Thymus (tissue), 14 donors: ENCODE measurements at places on chromosomes 7 and 10.

GRCh38 chr7:136400877-136401276 is 423.7 kb upstream of the MTPN start:
- no peaks in the 10 kb centered on the region for H3K36me3 ChIP-seq
- no peak overlapping the region for H3K4me3 ChIP-seq
- no peak for DNase-seq
- no peaks in the 10 kb centered on the region for H3K27me3 ChIP-seq
- H3K4me1 ChIP-seq = no peaks in the 10 kb centered on the region

DNA sequence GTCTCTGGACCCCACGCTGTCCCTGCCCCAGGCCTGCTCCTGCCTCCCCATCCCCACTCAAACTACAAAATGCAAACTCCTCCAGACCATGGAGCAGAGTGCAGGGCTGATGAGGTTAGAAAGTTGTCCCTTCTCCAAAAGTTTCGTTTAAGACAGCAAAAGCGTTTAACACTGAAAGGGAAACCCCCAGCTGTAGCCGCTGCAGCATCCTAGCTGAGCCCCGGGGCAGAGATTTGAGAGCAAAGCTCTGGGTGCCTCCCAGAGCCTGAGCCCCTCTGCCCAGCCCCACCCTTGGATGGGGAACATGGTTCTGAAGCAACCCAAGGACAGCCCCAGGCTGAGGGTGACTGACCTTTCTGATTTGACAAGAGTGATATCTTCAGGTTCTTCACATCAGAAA is 52.8 kb upstream of the ENO4 start:
- peaks cover 13% of the 10 kb centered on the region for H3K27me3 ChIP-seq
- no peaks in the 10 kb centered on the region for H3K4me1 ChIP-seq
- no peak overlapping the region for H3K27ac ChIP-seq
- DNase-seq = no peak

GRCh38 chr7:139651308-139651707 is 126.5 kb downstream of the HIPK2 start:
- H3K4me3 ChIP-seq = no peak overlapping the region
- no peaks in the 10 kb centered on the region for H3K27me3 ChIP-seq
- no peak for DNase-seq
- no peak overlapping the region for H3K27ac ChIP-seq

GRCh38 chr7:92460109-92460508 is 12.8 kb downstream of the GATAD1 start:
- peaks cover 12% of the 10 kb centered on the region for H3K36me3 ChIP-seq
- H3K27me3 ChIP-seq = no peaks in the 10 kb centered on the region
- no peak overlapping the region for H3K4me3 ChIP-seq
- H3K4me1 ChIP-seq = no peaks in the 10 kb centered on the region
- H3K27ac ChIP-seq = no peak overlapping the region
- DNase-seq = no peak

DNA sequence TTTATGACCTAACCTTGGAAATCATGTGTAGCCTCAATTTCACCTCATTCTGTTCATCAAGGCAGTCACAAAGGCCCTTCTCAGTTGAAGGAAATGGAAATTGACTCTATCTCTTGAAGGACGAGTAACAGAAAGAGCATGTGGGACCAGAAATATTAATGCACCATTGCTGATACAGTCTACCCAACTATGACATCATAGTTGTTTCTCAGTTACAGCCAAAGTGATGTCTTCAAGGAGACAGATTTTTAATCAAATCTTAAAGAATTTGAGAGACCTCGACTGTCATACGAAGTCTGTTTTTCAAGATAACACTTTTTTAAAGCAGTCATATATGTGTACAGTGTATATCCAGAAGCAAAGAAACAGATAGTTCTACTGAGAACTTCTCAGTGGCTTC is 335.7 kb upstream of the PHF14 start:
- no peaks in the 10 kb centered on the region for H3K4me1 ChIP-seq
- no peaks in the 10 kb centered on the region for H3K27me3 ChIP-seq
- DNase-seq = no peak
- H3K27ac ChIP-seq = no peak overlapping the region
- no peak overlapping the region for H3K4me3 ChIP-seq

GRCh38 chr7:106419455-106420182 is 134.8 kb upstream of the NAMPT start:
- no peak for DNase-seq
- no peaks in the 10 kb centered on the region for H3K27me3 ChIP-seq
- H3K4me3 ChIP-seq = no peak overlapping the region

DNA sequence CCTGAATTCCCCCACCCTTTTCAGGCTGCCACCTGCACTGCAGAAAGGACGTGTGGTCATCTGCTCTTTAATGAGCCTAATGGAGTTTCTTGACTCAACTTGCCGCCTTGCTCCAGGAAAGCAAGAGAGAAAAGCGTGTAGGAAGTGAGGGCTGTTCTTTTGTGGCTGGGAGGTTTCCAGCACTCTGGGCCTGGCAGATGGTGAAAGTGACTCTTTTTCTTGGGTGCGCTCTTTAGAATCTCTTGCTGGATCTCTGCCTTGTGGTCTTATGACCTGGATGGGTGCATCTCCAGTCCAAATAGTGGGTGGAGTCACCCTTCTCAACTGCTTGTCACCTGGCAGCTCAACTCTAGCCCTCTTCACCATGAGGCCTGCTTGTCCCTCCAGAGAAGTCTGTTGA is 244.0 kb downstream of the SORCS1 start:
- H3K36me3 ChIP-seq = no peaks in the 10 kb centered on the region
- no peaks in the 10 kb centered on the region for H3K4me1 ChIP-seq
- no peaks in the 10 kb centered on the region for H3K27me3 ChIP-seq
- no peak overlapping the region for H3K4me3 ChIP-seq

- H3K4me3 ChIP-seq = no peak overlapping the region
- H3K4me1 ChIP-seq = peaks cover 4% of the 10 kb centered on the region
- DNase-seq = no peak
- no peaks in the 10 kb centered on the region for H3K36me3 ChIP-seq
Observed at GRCh38 chr10:130491011-130491692, 355.0 kb downstream of the GLRX3 start.

DNA sequence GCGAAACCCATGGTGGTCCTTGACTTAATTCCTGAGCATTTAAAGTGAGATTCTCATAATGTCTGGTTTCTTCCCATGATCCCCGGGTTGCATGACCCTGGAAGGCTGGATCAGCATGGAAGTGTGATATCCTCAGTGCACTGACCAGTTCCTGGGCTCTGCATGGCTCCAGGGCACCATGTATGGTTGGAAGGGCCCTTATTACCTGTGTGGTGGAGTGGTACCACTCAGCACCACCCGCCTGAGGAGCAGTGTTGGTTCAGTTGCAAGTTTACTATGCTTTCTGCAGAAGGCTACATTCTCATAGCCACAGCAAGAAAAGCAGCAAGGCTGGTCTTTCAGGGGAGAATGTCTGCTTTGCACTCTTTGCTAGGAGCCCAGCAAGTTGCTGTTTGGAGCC is 325.7 kb upstream of the MKI67 start:
- no peaks in the 10 kb centered on the region for H3K4me1 ChIP-seq
- H3K4me3 ChIP-seq = no peak overlapping the region
- DNase-seq = no peak
- H3K36me3 ChIP-seq = no peaks in the 10 kb centered on the region
- H3K27me3 ChIP-seq = no peaks in the 10 kb centered on the region

- DNase-seq = no peak
- H3K4me1 ChIP-seq = no peaks in the 10 kb centered on the region
- no peak overlapping the region for H3K27ac ChIP-seq
- no peaks in the 10 kb centered on the region for H3K27me3 ChIP-seq
- H3K36me3 ChIP-seq = no peaks in the 10 kb centered on the region
- no peak overlapping the region for H3K4me3 ChIP-seq
Observed at GRCh38 chr7:95859429-95859828, 87.1 kb downstream of the DYNC1I1 start.

DNA sequence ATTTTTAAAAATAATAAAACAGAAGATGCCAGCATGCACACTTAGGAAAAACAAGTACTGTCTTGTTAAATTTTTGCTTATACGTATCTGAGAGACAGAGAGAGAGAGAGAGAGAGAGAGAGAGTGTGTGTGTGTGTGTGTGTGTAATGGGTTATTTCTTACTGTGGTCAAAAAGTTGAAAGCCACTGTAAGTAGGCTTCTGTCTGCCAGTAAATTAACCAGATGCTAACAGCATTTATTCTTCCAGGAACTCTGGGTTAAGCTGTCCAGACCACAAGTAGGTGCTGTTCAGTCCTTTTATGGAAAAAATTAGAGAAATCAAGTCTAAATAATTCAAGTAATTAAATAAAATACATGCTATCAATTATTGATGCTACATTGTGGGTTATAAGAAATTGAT is 39.7 kb downstream of the RNF32 start:
- no peak overlapping the region for H3K27ac ChIP-seq
- H3K36me3 ChIP-seq = peaks cover 13% of the 10 kb centered on the region
- no peak overlapping the region for H3K4me3 ChIP-seq
- no peaks in the 10 kb centered on the region for H3K27me3 ChIP-seq
- DNase-seq = no peak

- H3K36me3 ChIP-seq = peaks cover 58% of the 10 kb centered on the region
- H3K4me1 ChIP-seq = no peaks in the 10 kb centered on the region
- H3K4me3 ChIP-seq = no peak overlapping the region
- H3K27ac ChIP-seq = no peak overlapping the region
- DNase-seq = no peak
- H3K27me3 ChIP-seq = no peaks in the 10 kb centered on the region
Observed at GRCh38 chr7:2922348-2922691, 78.2 kb upstream of the GNA12 start.

DNA sequence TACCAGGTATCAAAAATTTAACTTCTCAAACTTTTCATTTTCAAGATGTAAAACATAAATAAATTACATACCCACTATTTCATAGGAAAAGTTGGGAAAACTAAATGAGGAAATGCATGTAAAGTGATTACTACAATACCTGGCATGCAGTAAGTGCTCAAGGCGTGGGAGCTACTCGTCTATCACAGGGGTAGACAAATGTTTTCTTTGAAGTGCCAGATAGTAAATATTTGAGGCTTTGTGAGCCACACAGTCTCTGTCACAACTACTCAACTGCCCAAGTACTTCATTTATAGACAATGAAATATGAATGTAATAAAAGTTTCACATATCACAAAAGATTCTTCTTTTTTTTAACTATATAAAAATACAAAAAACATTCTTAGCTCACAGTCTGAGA is 96.4 kb upstream of the PCGF5 start:
- peaks cover 2% of the 10 kb centered on the region for H3K4me1 ChIP-seq
- no peaks in the 10 kb centered on the region for H3K36me3 ChIP-seq
- no peak for DNase-seq
- no peak overlapping the region for H3K4me3 ChIP-seq

GRCh38 chr10:100122780-100123179 is 41.1 kb upstream of the CPN1 start:
- H3K4me1 ChIP-seq = peaks cover 4% of the 10 kb centered on the region
- no peaks in the 10 kb centered on the region for H3K27me3 ChIP-seq
- no peak overlapping the region for H3K27ac ChIP-seq
- H3K4me3 ChIP-seq = no peak overlapping the region
- no peaks in the 10 kb centered on the region for H3K36me3 ChIP-seq

- H3K36me3 ChIP-seq = no peaks in the 10 kb centered on the region
- H3K4me3 ChIP-seq = no peak overlapping the region
- no peaks in the 10 kb centered on the region for H3K4me1 ChIP-seq
- H3K27ac ChIP-seq = no peak overlapping the region
Observed at GRCh38 chr7:23938937-23939552, 229.0 kb downstream of the STK31 start.

DNA sequence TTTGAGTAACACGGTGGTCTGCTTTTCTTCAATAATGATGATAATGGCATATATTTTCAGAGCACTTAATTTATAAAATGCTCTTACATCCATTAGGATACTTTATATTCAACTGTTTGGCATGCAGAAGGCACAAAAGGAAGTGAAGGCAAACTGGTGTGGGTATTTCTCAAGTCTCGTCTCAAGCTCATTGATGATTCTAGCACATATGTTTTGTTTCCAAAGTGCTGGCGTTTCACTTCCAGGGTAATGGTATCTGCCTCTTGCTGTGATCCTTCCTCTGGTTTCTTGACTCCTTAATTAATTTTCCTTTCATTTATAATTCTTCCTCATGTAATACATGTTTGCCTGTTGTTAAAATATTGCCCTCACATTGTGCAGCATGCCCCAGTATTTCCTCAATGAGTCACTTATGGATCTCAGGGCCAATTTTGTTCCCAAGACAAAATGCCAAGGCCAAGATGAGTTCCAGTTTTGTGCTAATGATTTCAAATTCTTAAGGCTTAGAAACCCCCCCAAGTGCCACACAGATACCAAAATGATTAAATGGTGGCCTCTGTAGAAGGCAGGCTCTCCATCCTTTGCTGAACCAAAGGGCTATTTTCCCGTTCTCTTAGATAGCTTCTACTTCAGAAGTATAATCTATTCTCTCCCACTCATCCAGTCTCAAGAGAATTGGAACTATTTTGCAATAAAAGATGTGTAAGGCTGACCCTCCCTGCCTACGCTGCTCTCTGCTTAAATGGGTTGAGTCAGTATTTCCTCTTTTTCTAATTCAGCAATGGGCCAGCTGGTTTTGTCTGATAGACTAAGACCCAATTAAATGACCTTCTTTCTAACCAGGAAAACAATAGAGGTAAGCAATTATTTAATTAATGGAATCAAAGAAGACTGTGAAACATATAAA is 171.2 kb downstream of the ZNF365 start:
- H3K27ac ChIP-seq = no peak overlapping the region
- no peaks in the 10 kb centered on the region for H3K36me3 ChIP-seq
- DNase-seq = no peak

GRCh38 chr10:106925191-106925590 is 239.3 kb downstream of the SORCS1 start:
- no peak for DNase-seq
- no peak overlapping the region for H3K27ac ChIP-seq
- H3K4me3 ChIP-seq = no peak overlapping the region

DNA sequence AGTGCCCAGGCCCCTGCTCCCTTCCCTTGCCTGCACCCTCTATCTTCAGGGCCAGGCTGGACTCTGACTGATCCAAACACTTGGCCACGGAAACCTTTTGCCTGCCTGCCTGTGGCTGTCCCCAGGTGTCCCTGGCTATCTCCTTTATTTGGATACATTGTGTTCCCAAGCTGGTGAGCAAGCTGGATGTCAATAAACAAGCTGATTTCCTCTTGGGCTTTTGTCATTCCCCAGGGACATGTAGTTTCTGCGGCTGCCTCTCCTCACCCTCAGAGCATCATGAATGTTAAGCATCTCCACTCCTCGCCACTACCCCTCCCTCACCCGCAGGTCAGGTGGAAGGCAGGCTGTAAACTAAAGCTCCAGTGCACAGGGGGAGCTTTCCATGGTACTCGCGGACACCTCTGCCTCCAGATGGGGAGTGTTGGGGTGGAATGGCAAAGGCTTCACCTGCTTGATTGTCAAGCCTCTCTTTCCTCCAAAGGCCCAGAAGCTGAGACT is 6.9 kb downstream of the GHRHR start:
- H3K4me1 ChIP-seq = no peaks in the 10 kb centered on the region
- H3K27ac ChIP-seq = no peak overlapping the region
- no peak for DNase-seq
- H3K27me3 ChIP-seq = no peaks in the 10 kb centered on the region
- H3K4me3 ChIP-seq = no peak overlapping the region

DNA sequence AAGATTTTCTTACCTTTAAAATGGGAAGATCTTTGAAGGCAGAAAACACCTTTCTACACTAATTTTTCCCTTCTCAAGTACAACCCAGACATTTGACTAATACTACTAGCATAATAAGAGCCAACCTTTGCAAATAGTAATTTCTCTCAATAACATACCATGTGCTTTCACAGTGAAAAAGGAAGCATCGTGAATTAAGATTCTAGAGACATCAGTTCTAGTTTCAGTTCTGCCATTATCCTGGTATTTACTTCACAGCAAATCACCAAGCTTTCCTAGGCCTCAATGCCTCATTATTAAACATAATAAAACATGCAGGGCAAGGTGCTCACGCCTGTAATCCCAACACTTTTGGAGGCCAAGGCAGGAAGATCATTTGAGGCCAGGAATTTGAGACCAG is 24.9 kb downstream of the GSAP start:
- DNase-seq = no peak
- H3K27me3 ChIP-seq = no peaks in the 10 kb centered on the region
